ENCODE measurements at places on chromosomes 16 and 17.
A peak's percentile ranks its signal among the peaks of the same experiment; 100 is the strongest.

GRCh38 chr16:86755571-86756006 lies 177.2 kb downstream of the FOXL1 start:
- DNase-seq = no peak

DNA sequence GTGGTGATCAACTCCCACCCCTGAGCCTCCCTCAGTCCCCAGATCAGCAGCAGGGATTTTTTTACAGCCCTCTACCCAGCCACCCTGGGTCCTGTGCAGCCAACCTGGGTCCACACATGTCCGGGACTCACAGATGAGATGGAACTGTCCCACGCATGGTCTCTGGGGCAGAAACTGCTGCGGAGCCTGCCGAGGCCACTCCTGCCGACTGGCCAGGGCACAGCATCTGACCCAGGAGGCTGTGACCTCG lies 48.0 kb upstream of the ZCCHC14 start:
- DNase-seq = no peak

- no peak for DNase-seq
These were observed 25.6 kb upstream of the CACNG1 start for GRCh38 chr17:67018471-67019434.

DNA sequence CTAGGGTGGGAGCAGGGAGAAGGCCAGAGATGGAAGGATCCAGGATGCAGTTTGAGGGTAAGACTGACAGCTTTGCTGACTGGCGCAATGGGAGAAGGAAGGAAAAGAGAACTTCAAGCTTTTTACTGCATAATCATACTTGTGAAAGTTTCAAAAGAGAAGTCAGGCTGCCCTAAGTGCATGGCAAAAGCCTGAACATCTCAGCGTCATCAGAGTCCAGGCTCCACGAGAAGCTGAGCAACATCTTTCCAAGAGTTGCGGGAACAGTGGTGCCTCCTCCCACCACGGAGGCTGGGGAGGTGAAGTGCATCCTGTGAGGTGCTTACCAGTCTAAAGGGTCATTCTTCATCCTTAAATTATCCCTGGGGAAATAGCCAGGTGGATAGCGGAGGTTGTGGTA lies 26.9 kb upstream of the SLC38A8 start:
- DNase-seq = no peak

GRCh38 chr17:81163051-81163695 lies 2.1 kb upstream of the PVALEF start:
- no peak for DNase-seq

DNA sequence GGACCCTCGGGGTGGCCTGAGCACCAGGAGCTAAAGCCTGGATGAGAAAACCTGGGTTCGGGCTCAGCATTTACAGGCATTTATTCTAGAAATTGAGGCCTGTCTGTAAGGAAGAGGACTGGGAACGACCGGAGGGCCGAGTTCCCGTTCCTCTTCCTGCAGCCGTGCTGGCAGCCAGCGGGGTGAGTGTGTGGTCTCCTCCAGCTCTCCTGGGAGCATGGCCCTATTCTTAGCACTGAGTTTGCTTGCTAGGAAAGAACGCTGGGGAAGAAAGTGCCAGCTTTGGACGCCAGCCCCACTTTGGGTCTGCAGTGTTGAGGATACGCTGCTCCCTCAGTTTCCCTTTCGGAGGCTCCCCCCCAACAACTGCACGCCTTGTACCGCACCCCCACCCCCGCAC lies 49.6 kb downstream of the MGAT5B start:
- DNase-seq = no peak

GRCh38 chr17:15894258-15894657 lies 50.7 kb upstream of the ADORA2B start:
- no peak for DNase-seq

DNA sequence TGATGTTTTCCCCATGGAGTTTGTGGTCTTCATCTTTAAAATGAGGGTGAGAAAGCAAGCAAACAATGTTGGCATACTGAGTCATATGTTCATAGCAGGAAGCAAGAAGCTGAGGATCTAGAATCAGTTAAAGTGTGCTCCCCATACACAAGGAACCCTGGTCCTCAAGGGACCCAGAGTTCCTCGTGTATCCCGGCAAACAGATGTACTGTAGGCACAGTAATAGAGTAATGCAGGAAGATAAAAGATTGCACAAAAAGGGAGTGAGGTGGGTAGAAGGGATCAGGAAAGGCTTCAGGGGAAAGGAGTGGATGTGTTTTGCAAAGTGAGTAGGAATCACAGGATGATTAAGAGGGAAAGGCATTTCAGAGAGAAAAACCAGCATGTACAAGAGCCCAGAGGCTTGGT lies 412.3 kb upstream of the CDH11 start:
- DNase-seq = peak; percentile 21

- peak; percentile 86 for DNase-seq
These were observed at the start of gene NOG for GRCh38 chr17:56593646-56594319. Gene NOG (plus strand): TSS chr17:56593699. CDS start chr17:56594224, 525 bp downstream.

DNA sequence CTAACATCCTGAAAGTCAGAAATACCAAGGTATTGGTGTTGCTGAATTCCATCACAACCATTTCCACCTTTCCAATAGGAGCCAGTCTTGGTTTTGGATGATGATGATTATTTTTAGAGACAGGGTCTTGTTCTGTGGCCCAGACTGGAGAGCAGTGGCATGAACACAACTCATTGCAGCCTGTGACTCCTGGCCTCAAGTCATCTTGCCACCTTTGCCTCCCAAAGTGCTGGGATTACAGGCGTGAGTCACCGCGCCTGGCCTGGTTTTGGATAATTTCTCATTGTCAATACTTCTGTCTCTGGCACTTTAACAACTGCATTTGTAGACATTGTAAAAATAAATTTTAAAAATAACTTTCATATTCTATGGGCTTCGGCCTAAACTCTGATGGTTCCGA lies 22.6 kb downstream of the STAT5B start:
- no peak for DNase-seq

DNA sequence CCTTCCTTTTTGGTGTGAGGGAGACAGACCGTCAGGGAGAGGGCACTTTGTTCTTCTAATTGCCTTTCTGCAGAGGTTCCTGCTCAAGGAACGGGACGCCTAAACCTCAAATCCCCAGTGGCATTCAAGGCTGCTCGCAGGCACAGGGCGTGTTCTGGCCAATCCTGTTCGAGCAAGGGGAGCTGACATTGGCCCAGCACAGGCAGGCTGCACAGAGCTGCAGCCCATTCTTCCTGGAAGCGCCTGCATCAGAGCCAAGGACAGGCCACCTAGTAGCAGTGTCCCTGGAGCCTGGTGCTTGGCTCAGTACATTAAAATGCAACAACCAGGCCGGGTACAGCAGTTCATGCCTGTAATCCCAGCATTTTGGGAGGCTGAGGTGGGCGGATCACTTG lies 72.2 kb upstream of the CREBBP start:
- DNase-seq = peak; percentile 73

DNA sequence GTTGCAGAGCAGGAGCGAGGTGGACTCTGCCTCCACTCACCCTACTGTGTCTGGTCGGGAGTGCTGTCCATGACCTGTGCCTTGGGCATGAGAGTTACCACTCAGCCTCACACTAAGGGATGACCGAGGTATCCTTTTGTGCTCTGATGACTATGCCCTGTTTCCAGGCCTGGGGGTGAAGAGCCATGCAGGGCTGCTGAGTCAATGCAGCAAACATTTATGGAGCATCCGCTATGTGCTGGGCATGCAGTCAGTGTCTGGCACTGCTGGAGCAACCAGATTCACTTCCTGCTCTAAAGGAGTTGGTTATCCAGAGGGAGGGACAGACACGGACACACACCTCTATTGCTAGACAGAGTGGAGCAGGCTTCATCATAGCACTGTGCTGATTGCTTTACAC lies 7.6 kb upstream of the HNF1B start:
- peak; percentile 89 for DNase-seq

DNA sequence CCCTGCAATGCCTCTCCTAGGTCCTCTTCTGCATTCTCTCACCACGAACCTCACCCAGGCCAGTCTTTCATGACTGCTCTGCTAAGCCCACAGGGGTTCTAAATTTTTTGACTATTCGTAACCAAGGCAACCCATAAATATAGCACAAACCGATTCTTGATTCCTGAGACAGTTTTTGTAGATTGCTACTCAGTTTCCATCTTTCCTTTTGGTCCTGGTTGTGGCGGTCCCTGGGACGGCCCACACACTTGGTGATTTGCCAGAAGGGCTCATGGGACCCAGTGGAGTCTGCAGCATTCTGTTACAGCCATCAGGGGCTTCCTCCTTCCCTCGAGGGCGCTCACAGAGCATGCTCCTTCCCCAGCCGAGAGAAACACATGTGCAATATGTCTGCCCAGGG lies 23.4 kb upstream of the MGAT5B start:
- DNase-seq = no peak

GRCh38 chr17:7043497-7044198 lies at the start of gene SLC16A11:
Gene SLC16A11 (minus strand): TSS chr17:7044092. CDS start chr17:7043513, 579 bp downstream.
- DNase-seq = peak; percentile 60

DNA sequence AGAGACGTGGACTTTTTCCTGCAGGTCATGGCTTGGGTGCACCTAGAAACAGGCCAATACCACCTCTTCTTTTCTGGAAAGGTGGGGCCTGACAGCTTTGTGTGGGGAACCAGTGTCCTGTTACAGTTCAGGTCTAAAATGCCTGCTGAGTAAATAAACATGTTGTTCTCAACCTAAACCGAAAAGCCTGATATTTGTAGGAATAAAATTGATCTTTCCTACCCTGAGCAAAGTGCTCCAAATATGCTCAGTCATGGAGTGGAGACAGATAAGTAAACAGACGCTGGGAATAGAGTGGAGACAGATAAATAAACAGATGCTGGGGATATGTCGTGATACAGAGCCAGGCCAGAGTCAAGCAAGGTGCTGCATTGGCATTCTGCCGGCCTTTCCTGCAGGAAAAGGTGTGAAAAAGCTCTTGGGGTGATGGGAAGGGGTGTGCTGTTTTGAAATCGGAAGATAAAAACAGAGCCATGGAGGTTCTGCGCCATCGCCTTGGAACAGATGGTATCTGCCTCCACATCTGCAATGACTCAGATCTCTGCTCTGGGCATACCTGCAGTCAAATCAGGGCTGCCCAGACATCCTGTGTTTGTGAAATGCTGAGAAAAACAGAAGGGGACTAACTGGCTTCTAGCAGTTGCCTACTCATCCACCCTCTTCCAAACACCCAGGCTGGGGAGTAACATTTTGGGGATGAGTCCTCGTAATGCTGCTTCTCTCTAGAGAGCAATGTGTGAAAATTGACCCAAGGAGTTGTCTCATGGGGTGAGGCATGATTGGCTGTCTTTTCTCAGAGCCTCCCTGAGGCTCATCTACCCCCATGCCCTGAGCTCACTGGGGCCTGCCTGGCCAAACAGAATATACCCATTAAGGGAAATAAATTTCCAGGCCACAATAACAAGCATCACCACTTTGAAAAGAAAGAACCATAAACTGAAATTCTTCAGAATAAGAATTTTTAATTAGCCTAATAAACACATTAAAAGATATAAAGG lies 16.8 kb upstream of the TRPV2 start:
- no peak for DNase-seq

DNA sequence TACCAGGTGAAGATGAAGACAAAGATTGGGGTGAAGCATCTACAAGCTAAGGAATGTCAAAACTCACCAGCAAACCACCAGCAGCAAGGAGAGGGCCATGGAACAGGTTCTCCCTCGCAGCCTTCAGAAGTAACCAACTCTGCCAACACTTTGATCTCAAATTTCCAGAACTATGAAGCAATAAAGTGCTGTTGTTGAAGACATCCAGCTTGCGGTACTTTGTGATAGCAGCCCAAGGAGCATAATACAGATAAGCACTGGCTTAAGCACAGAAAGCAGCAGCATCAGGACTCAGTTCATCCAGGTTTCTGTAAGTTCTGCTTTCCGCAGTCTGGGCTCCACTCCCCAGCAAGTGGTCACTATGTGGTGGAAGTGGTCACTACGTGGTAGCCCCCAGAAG lies 16.0 kb upstream of the CDRT4 start:
- no peak for DNase-seq

DNA sequence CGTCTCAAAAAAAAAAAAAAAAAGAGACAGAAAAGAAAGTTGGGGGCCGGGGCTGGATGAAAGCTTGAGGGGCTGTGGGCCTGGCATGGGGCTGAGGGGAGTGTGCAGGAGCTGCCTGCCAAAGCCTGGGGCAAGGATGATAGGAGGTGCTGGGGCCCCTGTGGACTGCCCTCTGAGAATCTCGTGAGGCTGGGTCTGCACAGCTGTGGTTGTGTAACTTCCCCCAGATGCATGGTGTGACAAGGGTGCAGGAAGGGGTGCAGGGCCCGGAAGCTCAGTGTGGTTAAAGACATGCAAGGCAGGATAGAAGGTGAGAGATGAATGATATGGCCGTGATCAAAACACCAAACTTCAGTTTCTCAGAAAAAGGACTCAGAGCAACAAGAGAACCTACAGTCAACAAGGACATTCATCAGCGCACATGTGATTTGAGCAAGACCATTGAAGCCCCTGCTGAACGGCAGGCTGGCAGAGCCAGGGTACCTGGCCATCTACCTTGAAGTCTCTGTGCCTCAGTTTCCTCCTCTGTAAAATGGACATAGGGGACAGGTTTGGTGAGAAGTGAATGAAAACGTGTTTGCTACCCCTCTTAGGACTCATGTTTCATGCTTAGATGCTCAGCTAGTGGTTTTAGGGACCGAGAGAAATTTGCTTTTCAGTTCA lies 9.6 kb downstream of the IL32 start:
- DNase-seq = peak; percentile 3

GRCh38 chr17:79290726-79291125 lies 216.1 kb downstream of the ENGASE start:
- DNase-seq = no peak

DNA sequence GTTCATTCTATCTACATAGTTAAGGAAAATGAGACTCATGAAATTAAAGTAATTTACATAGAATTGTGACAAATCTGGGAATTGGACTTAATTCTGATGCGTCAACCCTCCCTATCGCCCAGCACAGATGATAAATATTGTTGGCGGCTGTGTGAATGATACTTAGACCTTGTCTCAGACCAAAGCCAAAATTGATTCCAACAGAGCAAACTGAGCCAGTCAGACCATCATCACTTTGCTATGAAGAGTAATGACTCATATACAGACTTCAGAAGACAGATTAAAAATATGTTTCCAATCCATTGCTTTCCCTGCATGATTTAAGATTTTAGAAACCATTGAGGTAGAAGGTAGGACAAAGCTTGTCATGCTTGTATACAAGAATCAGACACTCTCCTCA lies 1156.7 kb upstream of the CDH8 start:
- DNase-seq = no peak

DNA sequence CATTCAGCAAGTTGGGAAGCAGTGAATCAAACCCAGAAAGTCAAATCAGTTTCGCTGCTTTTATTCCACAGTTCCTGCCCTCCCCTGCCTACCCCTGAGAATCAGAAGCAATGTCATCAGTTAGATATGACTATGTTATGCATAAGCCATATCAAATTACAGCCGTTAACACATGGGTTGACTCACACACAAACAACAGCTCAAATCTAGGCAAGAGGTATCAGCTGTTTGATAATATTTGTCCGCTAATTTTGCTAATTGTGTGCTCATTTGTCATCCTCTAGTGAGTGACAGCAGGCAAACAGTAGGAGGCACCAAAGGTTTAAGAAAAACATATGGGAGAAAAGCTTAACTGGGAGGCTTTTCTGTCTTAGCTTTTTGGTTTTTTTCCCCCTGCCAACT lies 327.4 kb upstream of the CCL2 start:
- no peak for DNase-seq

DNA sequence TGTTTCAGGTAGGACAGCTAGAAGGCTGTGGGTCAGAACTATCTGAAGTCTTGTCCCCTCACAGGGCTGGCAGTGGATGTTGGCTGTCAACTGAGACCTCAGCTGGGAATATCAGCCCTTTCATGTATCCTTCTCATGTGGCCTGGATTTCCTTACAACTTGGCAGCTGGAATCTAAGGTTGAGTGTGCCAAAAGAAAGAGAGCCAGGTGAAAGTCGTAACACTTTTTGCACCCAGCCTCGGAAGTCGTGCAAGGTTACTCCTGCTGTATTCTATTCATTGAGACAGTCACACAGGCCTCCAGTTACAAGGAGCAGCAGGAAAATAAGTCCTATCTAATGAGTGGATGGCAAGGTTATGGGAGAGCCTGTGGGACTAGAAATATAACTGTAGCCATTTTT lies 52.6 kb upstream of the DNAH9 start:
- no peak for DNase-seq

Data from AG20443 (cell line).